ENCODE measurements at places on chromosomes 7 and 10.

GRCh38 chr10:52877451-52877850, 104.9 kb upstream of the MBL2 start:
- DNase-seq = no peak

DNA sequence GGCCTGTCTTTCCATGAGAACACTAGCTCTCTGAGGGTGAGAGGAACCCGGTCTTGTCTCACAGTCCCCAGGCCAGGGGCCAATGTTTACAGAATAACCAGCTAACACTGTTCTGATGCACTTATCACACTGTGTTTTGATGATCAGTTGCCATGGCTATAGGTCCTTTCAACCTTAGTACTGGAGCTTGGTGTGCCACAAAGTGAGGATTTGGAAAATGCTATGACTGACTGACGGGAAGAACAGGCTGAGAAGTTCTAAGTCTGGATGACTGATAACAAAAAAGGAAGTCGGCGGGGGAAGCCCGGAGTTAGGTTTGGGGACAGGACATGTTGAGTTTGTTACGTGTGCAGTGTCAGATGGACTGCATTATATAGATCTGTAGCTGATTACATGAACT, 141.8 kb downstream of the CTTNBP2 start:
- DNase-seq = no peak

- no peak for DNase-seq
These were observed 15.4 kb downstream of the PRF1 start for GRCh38 chr10:70587045-70587658.

DNA sequence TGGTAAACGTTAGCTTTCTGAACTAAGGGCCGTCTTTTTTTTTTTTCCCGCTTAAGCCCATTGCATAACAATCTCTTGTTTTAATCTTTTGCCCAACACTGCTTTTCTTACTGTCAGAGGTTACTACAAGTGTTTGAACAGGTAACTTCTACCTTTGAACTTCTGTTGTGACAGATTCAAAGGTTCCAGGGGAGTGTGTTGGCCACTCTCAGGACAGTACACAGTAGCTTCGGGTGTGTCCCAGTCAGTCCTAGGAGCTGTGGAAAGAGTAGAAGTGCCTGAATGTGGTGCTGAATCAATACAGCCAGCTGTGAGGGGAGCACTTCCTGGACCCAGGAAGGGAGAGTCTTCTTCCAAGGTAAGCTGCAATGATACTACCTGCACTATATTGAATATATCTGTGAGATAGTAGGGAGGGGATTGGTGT, at the start of gene ACSL5:
ACSL5 (plus strand) TSS at position 205 of the 427 bp plus-strand sequence. CDS start 20,831 bp downstream, outside the sequence.
- DNase-seq = no peak

DNA sequence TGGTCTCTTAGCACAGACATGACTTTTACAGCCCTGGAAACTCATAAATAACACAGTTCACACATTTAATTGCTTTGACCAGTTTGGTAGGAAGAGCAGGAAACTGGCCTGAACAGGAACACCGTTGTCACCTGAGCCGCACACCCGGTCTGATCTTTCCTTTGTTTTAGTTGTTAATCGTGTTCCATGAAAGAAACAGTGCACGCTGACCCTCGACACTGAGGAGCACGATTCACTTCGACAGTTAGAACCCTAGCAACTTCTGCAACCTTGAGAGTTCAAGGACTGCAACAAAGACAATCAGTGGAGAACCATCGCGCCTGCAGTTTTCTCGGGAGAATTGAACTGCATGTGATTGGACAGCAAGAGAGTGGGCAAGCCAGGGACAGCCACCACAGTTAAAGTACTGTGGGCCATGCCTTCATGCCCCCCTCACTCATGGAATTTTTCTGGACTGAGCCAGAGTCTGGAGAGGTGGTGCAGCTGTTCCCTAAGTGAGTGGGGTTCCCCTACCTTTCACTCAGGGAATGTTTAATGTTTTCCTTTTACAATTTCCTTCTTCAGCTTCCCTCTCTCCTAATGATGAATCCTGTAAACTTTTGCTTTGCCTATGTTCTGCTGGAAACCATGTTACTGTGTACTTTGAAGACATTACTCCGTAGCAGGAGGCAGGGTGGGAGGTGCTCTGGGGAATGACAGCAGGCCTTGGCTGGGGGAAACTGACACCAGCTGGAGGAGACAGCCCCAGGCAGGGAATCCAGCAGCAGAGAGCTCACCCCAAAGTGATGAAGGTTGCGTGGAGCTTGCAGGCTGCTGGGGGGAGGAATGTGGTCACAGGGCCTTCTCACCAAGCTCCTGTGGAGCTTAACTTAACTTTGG, 198.7 kb downstream of the ZNF438 start:
- DNase-seq = no peak

- DNase-seq = no peak
These were observed 916.2 kb upstream of the GHITM start for GRCh38 chr10:83222832-83223742.

GRCh38 chr7:119105381-119105780, 880.9 kb downstream of the ANKRD7 start:
- no peak for DNase-seq

DNA sequence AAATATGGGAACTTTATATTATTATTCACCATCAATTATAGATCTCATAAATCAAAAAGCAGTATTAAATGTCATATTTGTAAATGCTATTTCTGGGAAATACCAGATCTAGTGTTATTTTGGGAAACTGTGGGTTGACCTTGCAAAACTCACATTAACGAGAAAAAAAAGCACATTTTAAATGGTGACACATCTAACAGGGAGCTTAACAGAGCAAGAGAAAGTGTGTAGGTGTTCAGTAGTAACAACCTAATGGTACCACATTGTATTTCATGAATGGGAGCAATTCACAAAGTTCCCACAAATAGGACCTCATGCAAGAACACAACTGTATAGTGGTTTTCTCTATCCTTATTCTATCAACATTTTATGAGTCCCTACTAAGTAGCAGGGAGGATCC, 26.2 kb upstream of the HDAC9 start:
- DNase-seq = no peak

DNA sequence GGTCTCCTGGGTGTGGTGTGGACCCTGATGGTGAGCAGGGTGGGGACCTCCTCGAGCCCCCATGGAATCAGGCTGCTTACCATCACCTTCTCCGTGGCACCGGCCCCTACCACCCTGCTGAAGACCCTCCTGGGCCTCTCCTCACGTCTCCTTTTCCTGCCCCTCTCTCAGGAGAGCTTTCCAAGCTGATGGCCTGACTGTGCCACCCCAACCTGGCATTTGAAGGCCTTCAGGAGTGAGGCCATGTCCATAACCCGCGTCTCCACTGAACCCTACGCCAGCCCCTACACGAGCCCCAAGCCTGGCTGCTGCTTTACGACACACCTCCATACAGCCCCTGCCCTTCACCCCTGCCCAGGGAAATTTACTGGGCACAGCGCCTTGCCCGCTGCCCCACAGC, 55.4 kb downstream of the ZRANB1 start:
- DNase-seq = no peak

DNA sequence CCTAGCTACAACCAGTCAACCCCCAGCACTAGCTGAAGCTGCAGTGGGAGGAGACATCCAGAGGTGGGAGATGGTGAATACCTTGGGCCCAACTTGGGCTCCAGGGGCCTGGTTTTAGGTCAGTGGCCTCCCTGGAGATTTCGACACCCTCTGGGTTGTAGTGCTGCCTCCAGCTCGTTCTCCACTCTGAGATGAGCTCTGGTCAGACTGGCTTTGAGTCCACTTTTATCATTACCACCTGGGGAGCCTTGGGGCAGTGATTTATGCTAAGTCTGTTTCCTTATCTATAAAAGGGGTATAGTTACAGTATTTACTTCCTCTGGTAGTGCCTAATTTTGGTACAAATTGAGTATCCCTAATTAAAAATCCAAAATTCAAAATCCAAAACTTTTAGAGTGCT, 22.8 kb downstream of the PPIA start:
- DNase-seq = no peak

DNA sequence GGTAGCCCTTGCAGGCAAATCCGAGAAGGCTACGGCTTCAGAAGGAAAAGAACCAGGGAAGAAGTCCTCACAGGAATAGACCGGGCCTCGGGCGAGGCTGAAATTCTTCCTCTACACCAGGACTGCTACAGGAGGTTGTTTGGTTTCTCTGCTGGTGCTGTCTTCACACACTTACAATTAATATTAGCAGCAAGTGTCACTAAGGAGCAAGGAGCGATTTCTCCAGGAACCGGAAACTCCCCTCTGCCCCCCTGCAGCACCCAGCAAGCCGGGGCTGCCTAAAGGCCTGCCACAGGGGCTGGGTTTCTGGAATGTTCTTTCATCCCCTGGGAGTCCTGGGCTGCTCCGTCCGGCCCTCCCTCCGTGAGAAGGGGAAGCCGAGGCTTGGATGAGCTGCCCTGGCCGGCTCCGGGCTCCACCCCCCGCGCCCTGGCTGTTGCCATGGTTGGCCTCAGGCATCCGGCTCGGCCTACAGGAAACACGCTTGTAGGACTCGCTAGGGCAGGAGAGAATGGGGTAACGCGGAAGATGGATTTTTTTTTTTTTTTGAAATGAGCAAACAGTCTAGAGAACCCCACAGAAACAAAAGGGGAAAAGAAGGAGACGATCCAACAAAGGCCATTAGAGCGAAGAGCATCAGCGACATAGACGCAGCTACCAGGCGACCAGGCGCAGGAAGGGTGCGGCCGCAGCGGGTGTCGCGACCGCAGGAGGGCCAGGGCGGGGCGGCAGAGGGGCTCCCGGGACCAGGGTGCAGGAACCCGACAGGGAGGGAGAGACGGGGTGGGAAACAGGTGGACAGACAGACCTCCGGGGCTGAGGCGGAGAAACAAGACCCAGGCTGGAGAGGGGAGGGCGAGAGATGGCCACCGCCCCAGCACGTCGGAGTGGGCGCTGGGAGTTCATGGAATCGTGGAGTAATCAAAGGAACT, 33.0 kb downstream of the EN2 start:
- DNase-seq = peak; percentile 87

DNA sequence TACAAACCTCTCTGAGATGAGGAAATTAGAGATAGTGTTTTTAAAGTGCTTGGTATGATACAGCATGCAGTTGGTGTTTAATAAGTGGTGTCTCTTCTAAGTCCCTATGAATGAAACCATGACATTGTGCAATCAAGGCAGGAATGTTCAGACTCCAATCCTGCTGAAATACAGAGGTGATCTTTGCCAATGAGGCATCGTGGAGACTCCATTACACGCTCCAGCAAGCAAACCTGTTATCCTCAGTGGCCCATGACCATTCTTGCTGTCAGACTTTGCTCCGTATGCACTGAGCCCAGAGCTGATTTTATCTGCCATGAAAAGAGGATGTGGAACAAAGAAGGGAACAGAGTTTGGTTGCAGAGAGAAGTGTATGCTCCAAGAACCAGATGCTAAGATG, 47.3 kb downstream of the CDHR3 start:
- no peak for DNase-seq

GRCh38 chr10:95741807-95742467, 14.0 kb upstream of the ENTPD1 start:
- DNase-seq = no peak

- no peak for DNase-seq
These were observed 663 bp downstream of the HERPUD2 start for GRCh38 chr7:35694161-35694783.

DNA sequence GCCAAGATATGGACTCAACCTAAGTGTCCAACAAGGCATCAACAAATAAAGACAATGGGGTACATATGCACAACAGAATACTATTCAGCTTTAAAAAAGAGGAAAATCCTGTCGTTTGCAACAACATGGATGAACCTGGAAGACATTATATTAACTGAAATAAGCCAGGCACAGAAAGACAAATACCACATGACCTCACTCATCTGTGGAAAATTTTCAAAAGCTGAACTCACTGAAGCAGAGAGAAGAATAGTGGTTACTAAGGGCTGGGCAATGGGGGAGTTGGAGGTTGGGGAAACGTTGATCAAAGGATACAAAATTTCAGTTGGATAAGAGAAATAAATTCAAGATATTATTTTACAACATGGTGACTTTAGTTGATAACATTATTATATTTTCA, 221.4 kb upstream of the PITRM1 start:
- DNase-seq = no peak

- no peak for DNase-seq
These were observed 245.8 kb downstream of the CDK14 start for GRCh38 chr7:90841759-90842429.

DNA sequence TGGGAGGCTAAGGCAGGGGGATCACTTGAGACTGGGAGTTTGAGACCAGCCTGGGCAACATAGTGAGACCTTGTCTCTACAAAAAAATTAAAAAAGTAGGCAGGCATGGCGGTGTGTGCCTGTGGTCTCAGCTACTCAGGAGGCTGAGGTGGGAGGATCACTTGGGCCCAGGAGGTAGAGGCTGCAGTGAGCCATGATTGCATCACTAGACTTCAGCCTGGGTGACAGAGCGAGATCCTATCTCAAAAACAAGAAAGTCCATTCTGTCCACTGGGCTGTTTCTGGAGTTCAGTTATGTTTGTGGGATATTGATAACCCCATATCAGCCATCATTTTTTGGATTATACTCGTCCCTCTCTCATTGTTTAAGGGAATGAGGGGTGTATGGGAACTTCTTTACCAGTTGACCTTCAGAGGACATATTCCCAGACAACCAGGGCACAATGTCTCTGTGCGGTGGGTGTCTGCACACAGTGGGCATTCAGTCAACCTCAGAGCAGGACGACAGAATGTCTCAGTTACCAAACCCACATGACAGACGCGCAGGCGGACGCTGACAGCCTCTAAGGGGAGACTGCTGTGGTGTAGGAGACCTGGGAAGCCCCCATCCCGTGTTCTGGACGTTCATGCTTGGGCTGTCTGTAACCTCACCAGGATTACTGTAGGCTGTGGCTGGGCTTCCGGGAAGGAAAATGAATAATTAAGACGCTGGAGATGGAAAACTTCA, 69.4 kb downstream of the CARD11 start:
- no peak for DNase-seq

GRCh38 chr7:2509298-2509906, 10.2 kb upstream of the LFNG start:
- DNase-seq = peak; percentile 42

DNA sequence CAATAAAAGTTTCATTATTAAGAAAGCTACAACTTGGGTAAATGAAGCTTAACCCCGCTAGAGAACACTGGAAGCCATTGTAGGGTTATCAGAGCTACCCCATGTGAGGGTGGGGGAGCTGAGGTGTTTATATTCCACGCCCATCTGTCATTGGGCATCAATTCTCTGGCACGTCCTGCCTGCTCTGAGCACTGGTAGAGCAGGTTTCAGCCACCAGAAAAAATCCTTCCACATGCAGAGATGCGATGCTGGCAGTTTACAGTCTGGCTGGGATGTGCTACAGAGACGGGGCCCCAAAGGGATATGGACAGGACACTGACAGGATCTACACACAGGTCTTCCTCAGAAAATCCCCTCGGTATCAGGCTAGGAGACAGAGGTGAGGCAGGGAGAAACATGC, 15.9 kb upstream of the RAPGEF5 start:
- no peak for DNase-seq

Data from right cardiac atrium (tissue), 5 donors.